GM12891 (cell line): ENCODE measurements at places on chromosomes 1 and 21.

- DNase-seq: no peak
These were observed 16.0 kb downstream of the ATP1A1 start for GRCh38 chr1:116389013-116389412.

- DNase-seq: no peak
These were observed 64.4 kb upstream of the TIAM1 start for GRCh38 chr21:31408301-31409088.

- no peak for DNase-seq
These were observed 32.9 kb downstream of the RAB3B start for GRCh38 chr1:51957618-51958017.

DNA sequence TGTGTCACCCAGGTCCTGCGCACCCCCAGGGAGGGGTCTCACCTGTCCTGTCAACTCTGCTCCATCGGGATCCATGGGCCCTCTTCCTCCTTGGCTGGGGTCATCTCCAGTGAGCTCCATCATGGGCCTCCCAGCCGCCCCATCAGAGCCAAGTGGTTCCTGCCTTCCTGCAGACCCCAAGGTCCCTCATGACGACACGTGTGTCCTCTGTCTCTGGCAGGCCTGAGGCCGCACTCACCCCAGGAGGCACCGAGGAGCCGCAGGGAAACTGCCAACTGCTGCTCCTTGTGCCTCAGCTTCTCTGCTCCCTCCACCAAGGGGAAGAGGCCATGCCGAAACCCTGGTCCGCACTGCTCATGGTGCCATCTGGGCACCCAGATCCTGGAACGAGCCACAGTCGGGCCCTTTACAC lies 46.8 kb downstream of the COL18A1 start:
- DNase-seq: no peak

DNA sequence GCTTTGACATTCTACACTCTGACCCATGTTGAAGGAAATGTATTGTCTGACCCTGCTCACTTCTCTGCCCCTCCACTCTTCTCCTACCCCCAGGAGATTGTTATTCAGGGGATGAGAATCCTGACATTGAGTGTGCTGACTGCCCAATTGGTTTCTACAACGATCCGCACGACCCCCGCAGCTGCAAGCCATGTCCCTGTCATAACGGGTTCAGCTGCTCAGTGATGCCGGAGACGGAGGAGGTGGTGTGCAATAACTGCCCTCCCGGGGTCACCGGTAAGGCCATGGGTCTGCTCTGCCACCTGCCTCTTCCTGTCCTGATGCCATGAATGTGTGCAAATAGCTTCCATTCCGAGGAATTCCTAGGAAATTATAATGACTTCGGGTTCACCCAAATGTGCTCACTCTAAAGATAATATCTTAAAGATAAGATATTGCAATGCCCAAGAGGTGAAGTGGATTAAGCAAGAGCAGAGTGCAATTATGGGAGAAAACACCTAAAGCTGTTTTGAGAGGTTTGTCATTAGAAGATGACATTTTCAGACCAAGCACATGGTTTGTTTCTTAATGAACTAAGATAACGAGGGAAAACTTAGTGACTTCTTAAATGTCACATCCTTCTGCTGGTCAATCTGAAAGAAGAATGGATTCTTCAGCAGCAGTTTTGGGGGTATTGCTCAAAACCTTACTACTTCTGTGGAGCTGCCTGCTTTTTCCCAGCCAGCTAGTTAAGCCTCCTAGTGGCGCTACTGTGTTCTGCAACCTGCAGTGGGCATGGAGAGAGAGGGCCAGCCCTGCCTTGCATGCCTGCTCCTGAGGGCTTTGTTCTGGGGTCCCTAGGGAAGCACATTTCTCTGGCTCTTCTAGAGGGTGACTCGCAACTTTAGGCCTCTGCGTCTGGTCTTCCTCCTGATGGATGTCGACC lies 41.6 kb downstream of the LAMC2 start:
- peak; percentile 37 for DNase-seq

- no peak for DNase-seq
These were observed 20.0 kb downstream of the SLC16A4 start for GRCh38 chr1:110370827-110371226.

- no peak for DNase-seq
These were observed 94.5 kb downstream of the SYF2 start for GRCh38 chr1:25137521-25138395.

- no peak for DNase-seq
These were observed 99.6 kb downstream of the APP start for GRCh38 chr21:26070822-26071425.

GRCh38 chr1:162704673-162705424 lies 72.6 kb downstream of the DDR2 start:
- DNase-seq: no peak

DNA sequence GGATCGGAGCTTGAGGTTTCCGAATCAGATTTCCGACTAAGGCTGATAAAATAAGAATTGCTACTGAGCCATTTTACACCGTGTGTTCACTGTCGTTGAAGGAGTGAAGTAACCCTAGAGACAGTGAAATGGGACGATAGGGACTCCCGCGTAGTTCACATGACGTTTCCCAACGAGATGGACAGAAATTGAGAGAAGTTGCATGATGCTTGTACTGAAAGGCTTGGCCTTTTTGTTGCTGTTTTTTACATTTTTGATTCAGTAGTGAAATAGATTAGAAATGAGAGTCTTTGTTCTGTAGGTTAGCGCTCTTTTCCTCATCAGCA lies 1.2 kb downstream of the KHDRBS1 start:
- DNase-seq: no peak

- DNase-seq: no peak
These were observed 1902.3 kb downstream of the NCAM2 start for GRCh38 chr21:22900490-22900889.

GRCh38 chr1:184945029-184945428 lies 29.3 kb downstream of the NIBAN1 start:
- DNase-seq: peak; percentile 16

DNA sequence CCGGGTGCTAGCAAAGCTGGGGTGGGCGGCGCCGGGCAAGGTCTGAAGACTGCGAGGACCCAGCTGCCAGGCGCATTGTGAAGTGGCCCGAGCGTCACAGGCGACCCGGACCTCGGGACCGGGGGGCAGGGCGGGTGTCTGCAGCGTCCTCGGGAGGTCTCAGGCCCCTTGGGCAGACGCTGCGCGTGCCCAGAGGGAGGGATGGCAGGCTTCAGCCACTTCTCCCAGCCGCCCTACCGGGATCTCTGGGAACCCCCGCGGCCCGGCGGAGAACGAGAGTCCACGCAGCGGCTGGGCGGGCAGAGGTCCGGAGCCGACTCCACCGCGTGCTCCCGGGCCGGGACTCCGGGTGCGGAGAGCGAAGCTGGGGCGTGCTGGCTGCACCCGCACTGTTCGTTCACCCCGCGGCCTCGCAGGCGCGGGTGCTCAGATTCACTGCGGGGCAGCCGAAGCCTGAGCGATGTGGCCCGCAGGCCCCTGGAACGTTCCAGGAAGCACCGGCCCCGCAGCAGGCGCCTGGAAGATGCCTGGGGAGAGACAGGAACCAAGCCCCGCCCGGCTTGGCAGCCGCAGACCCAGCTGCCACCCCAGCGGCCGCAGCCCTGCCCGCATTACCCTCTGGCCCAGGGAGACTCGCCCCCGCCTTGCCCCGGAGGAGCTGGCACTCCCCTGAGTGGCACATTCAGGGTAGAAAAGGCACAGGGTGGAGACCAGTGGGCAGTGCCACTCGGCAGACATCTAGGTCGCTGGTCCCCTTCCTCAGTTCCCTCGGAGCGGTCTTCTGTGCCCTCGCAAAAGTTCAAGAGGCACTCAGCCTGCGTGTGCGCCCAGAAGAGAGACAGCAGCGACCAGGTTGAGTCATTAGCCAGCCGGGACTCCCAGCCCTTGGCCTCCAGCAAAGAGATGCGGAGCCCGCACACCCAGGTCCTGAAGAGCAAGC lies at the start of gene CCDC185:
Gene CCDC185, plus strand, starts transcription at position 141 of the 940 bp plus-strand sequence. Its CDS starts 61 bp downstream, at position 202.
- DNase-seq: no peak

- DNase-seq: no peak
These were observed 62.8 kb downstream of the MAGI3 start for GRCh38 chr1:113452921-113453770.

GRCh38 chr1:24988558-24988912 lies 58.5 kb upstream of the RUNX3 start:
- no peak for DNase-seq

GRCh38 chr1:53572815-53573173 lies 113.6 kb downstream of the DMRTB1 start:
- no peak for DNase-seq

GRCh38 chr1:213380865-213381264 lies 329.8 kb downstream of the RPS6KC1 start:
- no peak for DNase-seq

DNA sequence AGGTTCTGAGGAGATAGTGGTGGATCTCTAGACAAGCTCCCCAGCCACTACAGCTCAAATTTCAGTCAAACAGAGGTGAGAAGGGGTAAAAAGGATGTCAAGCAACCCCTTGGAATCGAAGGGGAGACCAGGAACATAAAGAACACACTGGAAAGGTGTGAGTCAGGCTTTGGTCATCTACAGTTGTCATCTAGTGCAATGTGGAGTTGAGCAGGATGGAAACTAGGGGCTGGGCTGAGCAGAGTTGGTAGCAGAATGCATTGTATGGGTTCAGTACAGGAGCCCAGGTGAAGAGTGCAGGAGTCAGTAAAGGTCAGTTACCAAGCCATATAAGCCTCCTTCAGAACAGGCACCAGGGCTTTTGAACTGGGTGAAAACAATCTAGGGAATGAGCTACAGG lies 52.7 kb upstream of the VAV3 start:
- DNase-seq: no peak

DNA sequence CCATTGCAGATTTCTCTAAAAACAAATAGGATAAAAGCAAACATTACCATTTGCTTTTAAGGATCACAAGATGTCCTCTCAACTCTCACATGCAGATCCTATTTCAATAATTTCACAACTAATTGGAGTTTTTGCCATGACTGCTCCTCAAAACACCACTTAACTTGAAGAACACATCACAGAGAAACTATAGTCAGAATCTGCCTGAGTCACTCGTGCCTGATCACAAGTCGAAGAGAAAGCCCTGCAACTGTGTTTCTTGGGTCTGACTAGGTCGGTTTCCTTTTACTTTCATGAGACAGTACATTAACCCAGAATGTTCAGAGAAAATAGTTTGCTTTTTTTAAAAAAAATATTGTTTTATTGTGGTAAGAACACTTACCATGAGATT lies 46.3 kb upstream of the SMYD2 start:
- DNase-seq: no peak

DNA sequence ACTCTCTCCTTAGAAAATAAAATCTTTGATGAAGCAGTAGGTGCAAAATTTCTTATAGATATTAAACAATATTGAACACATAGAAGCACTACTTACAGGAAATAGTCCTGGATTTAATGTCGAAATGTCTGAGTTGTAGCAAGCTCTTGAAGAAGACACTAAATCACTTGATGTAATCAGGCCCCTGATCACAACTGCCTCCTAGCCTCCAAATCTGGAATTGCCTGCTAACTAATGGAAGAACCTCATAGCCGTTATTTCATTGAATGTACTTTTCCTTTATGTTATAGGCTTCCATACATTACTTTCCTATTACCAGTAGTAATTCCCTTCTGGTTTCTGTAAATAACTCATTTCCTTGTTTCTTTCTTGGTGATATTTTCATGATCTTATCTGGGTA lies 675.7 kb upstream of the CHRM3 start:
- no peak for DNase-seq

DNA sequence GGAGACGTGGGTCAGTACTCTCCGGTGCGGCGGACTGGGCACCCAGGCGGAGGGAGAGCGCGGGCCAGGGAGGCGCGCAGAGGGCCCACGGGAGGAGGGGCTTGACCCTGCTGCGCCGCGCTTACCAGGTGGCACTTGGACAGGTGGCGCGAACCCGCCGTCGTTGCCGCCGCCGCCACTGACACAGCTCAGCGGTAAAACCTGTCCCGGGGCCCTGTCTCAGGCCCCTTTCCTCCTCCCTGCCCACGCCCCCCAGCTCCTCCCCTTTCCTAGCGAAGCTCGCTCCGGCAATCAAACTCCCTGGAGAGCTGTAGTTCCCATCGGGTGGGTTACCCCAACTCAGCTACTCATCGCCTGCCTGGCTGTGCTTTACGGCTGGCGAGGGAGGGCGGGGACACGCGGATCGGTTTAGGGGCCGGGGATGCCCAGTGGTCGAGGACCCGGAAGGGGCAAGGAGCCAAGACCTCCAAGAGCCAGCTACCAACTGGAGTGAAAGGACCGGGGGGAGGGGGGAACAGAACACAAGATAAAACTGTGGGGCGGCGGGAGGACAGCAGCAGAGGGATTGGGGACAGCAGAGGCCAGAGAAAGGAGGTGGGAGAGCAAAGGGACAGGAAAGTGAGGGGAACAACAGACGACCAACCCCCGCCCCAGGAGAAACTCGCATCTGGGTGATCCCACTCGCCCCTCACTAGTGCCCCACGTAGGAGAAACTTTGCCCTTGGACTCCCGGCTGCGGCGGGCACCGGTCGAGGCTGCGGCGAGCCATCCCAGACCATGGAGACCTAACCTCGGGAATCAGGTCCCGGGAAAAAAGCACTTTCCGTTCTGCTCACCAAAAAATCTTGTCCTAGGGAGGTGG lies 2.9 kb downstream of the GFI1 start:
- peak; percentile 42 for DNase-seq

GRCh38 chr1:74193908-74194307 lies 4.1 kb downstream of the LRRIQ3 start:
- DNase-seq: no peak

- peak; percentile 49 for DNase-seq
These were observed 19.1 kb downstream of the RAB7B start for GRCh38 chr1:205983925-205984725.

DNA sequence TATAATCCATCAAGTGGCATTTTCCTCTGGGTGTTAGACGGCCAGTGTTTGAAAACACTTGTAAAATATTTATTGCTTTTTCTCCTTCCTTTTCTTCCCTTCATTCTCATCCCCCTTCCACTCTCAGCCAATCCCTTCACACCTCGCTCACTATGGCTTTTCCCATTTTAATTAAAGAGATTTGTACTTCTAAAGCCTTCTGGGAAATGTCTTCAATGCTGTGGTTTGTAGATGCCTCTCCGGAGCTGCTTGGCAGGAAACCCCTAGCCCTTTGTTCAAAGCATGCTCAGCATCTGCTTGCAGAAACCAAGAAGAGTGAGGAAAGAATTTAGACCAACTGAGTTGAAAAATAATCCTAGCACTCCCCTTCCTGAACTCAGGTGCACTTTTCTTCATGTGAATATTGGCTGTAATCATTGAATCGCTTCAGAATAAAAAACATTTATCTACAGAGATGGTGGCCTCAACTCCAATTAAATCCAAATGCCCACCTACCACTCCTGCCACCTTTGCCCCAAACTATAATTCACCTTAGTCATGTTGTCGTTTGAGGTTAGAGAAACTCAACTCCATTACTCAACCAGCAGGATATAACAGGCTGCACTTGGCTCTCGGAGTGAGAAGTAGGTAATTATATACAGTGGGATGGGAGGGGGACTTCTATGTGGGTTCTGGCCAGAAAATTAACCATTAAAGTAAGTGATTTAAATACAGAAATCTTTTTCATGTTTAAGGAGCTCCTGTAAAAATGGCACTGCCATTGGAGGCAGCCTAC lies 659.4 kb upstream of the CAMK1G start:
- no peak for DNase-seq
